HS-5 (cell line): ENCODE measurements at places on chromosomes 1 and 21.

- no peak for DNase-seq
Measured at GRCh38 chr21:16307256-16307655, 577.5 kb downstream of the USP25 start.

- peak; percentile 43 for DNase-seq
Measured at GRCh38 chr1:98794196-98794886, 132.8 kb downstream of the SNX7 start.

GRCh38 chr1:4019147-4019521 lies 119.1 kb upstream of the C1orf174 start:
- no peak for DNase-seq

DNA sequence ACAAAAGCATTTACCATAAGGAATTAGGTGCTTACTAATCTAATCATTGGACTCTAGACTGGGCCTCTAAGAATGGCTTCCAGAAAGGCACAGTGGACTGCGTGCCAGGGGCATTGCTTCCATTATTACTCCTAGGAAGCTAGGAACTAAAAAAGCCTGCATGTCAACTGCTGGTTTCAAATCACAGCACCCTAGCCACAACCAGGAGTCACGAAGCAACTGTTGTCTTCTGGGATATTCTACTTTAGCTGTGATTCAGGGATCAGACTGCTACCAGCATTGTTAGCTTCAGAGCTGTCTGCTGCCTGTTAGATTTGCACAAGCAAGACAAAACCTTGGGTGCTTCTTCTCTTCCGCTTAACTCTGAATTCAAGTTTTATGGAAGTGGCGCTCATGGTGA lies 38.3 kb downstream of the DNM3 start:
- no peak for DNase-seq

- no peak for DNase-seq
Measured at GRCh38 chr1:34740161-34740868, 14.5 kb upstream of the GJB5 start.

DNA sequence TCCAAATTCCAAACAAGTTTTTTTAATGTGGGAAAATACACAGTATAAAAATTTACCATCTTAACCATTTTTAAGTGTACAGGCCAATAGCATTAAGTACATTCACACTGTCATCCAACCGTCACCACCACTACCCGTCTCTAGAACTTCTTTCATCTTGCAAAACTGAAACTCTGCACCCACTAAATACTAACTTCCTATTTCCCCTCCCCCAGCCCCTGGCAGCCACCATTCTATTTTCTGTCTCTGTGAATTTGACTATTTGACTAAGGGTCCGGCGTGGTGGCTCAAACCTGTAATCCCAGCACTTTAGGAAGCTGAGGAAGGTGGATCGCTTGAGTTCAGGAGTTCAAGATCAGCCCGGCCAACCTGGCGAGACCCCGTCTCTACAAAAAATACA lies 36.1 kb downstream of the CLSTN1 start:
- no peak for DNase-seq

DNA sequence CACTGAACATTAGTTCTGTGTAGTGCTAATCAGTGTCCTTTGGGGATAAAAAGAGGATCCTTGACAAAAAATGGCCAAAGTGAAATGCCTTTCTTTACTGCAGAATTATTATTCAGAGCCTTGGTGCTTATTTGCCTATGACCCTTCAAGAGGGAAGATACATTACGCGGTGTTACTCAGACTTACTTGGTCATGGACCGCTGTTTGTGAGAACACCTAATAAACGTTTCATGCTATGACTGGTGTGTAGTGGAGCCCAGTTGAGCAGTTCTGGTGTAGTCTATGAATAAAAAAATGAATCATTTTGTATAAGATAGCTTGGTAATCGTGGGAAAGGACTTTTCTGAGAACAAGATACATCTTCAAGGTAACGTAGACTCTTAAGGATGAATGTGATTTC lies 8.3 kb downstream of the NFYC start:
- DNase-seq: no peak

GRCh38 chr1:18283601-18284385 lies 176.2 kb downstream of the IGSF21 start:
- DNase-seq: no peak

DNA sequence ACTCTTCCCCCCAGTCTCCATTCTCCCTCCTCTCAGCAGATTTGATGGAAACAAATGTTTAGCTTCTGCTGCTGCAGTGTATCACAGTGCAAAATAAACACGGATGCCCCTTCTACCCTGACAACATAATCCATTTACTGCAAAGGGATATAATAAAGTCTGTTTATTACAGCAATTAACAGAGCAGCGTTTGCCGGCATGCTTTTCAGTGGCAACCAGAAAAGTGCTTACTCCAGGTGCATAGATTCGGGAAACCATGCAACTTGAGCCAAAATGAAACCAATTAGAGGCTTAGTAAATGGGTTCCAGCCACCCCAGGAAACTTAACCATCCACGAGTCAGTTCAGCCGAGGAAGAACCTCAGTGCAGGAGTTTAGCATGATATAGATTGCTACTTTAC lies 12.9 kb upstream of the LEMD1 start:
- no peak for DNase-seq

DNA sequence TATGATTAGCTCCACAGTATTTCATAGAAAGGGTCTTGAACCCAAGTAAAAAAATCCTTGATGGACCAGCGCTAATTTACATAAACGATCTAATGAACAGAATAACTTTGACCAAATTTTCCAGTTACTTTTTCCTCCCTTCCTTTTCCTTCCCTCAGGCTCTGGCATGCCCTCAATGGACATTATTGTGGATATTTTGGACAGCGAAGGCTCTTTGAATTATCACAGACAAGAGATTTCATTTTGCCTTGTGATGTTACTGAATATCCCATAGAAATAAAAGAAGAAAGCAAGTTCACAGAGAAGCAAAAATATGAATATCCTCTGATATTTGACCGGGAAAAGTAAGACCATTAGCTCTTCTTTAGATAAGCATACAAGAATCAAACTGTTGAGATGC lies 60.3 kb upstream of the EXO1 start:
- DNase-seq: no peak

DNA sequence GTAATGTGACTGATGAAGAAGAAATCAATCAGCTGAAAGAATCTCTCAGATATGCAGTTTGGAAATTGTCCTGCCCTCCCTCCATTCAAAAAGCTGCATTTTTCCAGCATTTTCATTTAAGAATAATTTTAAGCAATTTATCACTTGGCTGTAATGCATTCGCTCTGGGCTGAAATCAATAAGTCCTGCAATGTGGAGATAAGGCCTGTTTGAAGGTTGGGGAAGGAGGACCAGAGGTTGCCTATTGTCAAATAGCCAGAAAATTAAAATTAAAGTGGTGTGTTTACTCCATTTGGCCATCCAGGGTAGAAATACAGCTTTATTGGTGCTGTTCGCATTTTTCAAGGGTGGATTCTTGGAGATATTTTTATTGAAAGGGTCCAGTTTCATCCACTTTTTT lies 187.6 kb upstream of the NFIA start:
- no peak for DNase-seq

- DNase-seq: peak; percentile 89
Measured at GRCh38 chr1:26284597-26285347, 4.9 kb downstream of the SH3BGRL3 start.

GRCh38 chr1:209590405-209590804 lies 6.9 kb downstream of the CAMK1G start:
- no peak for DNase-seq

DNA sequence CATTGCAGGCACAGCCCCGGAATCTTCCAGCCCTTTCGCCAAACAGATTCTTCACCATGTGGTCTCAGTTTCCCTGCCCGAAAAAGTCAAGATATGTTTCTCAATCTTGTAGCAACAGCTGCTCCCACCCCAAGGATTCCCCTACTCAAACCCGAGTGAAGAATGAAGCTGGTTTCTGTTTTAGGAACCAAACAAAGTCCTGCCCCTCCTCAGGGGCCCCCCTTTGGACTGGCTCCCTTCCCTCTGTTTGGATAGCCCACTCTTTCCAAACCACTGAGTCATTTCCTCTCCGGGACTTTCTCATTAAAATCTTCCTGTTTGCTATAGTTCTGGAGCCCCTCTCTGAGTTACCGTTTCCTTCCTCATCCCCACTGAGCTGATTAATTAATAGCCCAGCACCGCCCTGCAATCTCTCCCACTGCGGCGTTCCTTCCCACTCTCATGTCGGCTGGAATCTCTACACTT lies 100.9 kb downstream of the TSEN15 start:
- no peak for DNase-seq

GRCh38 chr1:160652924-160653619 lies 6.2 kb upstream of the SLAMF1 start:
- DNase-seq: no peak

DNA sequence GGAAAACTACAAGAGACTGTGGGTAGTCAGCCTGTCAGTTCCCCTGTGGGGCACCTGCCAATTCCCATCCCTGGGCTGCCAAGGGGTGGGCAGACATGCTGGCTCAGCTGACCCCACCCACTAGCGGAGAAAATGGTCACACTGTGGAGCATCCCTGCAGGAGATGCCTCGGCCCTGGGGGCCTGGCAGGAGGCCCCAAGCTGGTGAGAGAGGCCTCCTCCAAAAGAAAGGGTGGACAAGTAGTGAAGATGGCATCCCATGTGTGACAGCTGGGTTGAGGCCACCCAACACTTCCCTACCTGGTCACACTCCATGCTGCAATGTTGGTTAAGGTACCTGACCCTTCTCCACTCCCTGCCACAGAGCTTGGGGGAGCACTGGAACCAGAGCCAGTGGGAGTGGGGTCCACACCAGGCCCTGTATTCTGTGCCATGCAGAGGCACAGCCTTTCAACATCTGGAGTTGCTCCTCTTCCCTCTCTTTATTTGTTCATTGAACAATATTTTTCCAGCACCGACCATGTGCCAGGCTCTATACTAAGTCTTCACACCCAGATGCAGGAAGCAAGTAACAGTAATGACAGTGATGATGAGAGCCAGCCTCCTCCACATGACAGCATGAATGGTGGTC lies 59.5 kb downstream of the KLHDC7A start:
- no peak for DNase-seq

GRCh38 chr1:2475571-2475970 lies 518 bp upstream of the PLCH2 start:
- DNase-seq: no peak

- no peak for DNase-seq
Measured at GRCh38 chr1:231194843-231195516, 33.1 kb downstream of the TRIM67 start.

- DNase-seq: peak; percentile 39
Measured at GRCh38 chr1:87151500-87152421, 176.9 kb upstream of the LMO4 start.

DNA sequence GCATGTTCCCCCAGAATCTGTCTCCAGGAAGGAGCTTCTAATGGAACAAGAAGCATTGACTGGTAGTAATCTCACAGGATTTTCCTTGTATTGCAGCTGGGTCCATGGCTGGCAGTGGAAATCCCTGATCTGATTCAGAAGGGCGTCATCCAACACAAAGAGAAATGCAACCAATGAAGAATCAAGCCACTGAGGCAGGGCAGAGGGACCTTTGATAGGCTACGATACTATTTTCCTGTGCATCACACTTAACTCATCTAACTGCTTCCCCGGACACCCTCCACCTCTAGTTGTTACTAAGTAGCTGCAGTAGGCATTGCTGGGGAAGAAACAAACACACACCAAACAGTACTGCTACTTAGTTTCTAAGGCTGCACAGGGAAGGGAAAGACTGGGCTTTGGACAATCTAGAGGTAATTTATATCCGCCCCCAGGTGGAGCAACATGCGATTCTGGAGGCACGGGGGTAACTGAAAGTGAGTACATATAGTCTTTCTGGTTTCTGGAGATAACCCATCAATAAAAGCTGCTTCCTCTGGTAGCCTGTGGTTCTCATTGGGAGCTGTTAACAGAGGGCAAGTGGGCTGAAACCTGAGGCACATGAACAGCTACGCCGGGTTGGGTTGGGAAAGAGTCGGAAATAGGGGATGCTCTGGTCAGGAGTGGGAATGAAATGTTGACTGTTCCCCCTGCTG lies 837 bp upstream of the USP21 start:
- DNase-seq: no peak

DNA sequence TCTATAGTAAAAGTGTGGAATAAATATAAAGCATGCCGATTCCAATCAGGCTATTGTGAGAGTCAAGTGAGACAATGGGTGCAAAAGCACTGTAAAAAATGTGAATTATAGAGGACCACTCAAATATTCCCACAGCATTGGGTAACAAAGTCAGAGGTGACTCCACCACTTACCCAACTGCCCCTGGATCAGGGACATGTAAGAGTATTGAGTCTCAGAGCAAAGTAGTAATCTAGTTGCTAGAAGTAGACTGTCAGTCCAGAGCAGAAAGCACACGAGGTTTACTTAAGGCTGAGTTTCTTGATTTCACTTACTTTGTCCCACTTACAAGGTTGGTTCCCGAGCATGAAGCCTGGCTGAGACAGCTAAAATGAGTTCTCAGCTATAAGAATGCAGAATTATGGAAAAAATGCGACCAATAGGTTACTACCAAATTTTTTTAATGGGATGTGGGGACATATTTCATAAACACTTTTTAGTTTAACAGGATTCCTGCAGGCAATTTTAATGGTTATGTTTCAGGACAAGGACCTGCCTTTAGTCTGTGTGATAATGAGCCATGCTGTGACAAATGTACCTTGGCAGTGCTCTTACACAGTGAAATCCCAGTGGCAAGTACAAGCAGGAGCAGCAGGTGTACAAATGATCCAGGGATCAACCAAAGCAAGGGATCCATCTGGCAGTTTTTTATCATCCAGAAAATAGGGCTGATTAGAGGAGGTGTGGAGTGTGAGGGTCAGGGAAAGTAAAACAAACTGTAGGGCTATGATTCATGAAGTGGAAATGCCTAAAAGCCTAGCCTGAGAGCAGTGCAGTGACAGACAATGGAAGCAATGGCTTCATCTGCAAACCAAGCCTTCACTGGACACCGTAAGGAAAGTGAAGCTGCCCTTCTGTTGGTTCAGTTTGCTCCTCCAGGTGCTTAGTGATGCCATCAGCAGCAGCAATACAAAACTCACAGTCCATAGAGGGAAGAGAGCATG lies 156.2 kb upstream of the SPAG17 start:
- no peak for DNase-seq

DNA sequence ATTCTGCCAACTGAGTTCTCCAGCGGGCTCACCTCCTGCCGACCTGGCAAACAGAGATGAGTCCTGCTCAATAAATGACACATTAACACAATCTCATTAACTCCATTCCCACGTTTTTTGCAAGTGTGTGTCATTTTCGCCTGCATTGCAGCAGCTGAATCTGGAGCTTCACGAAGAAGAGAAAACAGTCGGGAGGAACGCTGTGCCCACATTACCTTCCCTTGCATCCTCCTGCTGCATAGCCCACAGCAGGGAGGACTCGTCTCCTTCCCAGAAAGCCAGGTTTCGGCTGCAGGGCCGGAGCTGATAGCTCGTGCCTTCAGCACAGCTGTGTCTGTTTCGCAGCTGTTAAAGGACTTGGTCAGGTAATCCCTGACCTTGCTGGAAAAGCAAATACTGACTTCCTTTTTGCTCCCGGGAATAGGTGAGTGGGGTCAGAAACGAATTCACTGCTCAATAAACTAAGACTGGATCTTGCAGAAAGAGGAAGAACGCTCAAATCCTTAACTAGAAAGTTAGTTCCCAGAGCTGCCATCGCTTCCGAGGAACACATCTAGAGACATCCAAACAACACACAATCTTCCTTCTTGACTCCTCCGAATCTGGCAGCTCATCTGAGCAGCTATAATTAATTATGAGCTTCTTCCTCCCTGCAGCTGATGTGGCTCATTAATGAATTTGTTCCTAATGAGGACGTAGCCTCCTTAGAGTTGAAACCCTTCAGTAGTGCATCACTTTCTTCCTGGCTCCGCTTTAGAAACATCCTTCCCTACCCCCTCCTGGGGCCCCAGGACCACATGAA lies 33.0 kb downstream of the KANK4 start:
- no peak for DNase-seq
